Right lung (tissue), 10 donors: ENCODE measurements at places on chromosomes 16 and 17. TPM values are rescaled to one million over a fixed set of nuclear protein-coding genes. Genes with fewer than 3 reads are reported as not detected.

The OR1F1 gene
- polyA plus RNA-seq: not detected

DNA sequence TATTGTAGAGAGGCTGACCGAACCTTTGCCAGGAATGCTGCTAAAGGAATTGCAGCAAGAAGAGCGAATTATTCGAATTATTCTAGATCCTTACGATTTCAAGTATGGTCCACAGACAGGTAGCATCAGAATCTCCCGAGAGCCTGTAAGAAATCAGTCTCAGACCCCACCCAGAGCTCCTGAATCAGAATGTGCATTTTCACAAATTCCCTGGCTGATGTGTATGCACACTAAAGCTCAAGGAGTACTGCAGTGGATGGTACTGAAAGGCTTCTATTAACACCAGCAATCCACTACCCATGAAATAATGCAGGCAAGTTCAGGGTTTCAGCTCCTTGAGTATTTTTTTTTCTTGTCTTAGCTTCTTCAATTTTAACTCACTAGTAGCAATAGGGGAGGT, 49.4 kb downstream of the ZZEF1 start:
- DNase-seq: no peak

DNA sequence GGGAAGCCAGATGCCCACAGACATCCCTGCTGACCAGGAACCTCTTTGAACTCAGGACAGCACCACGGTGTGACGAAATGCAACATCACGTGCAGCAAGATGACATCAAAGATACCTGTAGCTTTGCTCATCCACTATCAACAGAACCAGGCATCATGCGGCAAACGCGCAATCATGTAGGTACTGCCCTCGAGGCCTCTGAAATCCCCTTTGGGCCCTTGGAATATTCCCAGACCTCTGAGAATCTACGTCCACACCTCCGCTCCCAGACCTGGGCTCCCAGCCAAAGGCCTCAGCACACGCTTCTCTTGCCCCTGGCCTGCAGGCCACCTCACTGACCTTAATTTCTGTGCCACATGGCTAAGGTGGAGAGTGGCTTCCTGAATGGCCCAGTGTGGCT, 7.3 kb downstream of the CX3CL1 start:
- DNase-seq: no peak

GRCh38 chr17:80244871-80245509, 15.7 kb upstream of the RNF213 start:
- DNase-seq: no peak

DNA sequence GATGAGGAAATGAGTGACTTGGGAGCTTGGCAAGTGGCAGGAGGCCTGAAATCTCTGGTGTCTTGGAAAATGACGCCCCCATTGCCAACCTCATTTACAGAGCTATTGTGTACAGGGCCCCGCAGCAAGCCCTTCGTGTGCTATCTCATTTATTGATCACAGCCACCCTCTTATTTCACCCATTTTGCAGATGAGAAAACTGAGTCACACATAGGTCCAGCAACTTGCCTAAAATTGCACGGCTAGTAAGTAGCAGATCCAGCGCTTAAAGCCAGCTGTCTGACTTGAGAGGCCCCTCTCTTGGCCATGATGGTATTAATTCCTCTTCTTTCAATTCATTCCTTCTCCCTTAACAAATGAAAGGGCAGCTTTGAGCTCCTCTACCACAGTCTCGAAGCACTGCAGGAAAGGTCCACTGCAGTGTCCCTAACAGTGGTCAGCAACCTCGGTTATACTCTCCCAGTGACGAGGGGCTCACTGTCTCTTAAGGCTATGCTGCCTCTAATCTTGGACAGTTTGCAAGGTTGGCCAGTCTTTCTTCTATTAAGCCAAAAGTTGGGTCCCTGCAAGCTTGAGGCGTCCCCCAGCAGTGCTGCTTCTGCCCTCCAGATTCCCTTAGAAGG, 162.2 kb downstream of the COPRS start:
- no peak for DNase-seq

GRCh38 chr17:79164913-79165695, 90.5 kb downstream of the ENGASE start:
- DNase-seq: no peak
